Erythroblast (primary cell): ENCODE measurements at places on chromosomes 2 and 18.
A peak's percentile ranks its signal among the peaks of the same experiment; 100 is the strongest.

- no peak for DNase-seq
Measured at GRCh38 chr2:71992036-71992435, 155.6 kb downstream of the CYP26B1 start.

- DNase-seq: peak; percentile 50
Measured at GRCh38 chr2:120914839-120915521, 179.3 kb downstream of the GLI2 start.

GRCh38 chr2:19989342-19989666 lies 601 bp downstream of the WDR35 start:
- DNase-seq: no peak

GRCh38 chr2:73851274-73851673 lies 22.5 kb downstream of the STAMBP start:
- peak; percentile 26 for DNase-seq

DNA sequence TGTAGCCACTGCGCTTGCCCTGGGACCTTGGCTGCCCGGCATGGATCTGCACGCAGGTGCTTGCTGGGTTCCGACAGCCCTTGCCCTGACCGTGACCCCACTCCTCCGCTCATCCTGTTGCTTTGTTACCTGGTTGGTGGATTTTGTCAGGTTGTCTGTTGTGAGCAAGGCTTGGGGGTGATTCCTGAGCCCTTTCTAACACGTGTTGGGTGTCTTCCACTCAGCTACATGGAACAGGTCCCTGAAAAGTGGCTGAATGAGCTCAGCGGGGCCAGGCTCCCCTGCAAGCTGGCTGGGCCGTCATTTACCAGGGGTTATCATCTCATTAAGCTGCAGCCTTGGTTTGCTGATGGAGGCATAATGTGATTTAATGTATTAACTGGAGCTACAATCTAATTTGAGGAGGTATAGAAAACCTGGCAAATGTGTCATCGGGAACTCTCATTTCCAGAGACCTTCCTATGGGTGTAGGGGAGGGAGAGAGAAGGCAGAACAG lies 24.6 kb downstream of the RAMP1 start:
- DNase-seq: no peak

GRCh38 chr18:6013171-6013810 lies 118.0 kb upstream of the TMEM200C start:
- DNase-seq: no peak

DNA sequence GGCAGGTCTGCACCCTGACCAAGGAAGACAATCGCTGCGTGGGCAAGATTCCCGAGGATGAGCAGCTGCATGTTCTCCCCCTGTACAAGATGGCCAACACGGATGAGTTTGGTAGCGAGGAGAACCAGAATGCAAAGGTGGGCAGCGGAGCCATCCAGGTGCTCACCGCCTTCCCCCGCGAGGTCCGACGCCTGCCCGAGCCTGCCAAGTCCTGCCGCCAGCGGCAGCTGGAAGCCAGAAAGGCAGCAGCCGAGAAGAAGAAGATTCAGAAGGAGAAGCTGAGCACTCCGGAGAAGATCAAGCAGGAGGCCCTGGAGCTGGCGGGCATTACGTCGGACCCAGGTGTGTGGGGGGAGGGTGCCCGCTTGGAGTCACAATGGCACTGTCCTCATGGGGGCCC lies 48.4 kb downstream of the BOLA3 start:
- DNase-seq: no peak

DNA sequence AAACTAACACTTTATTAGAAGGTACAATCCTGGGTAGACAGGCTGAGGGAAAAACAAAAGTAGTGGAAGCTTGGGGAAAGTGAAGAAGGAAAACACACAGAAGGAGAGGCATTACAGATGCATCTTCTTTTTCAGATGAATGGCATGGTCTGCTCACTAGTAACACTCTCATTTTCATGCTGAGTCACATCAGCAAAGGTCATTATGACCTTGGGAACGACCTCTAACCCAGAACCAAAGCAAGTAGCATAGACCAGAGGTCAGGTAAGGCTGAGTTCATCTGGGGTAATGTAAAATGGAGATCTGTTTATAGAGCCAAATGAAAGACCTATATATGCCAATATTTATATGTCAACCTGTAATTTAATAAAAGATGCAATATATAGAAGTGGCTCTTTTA lies 294.4 kb upstream of the LRRTM4 start:
- DNase-seq: no peak

DNA sequence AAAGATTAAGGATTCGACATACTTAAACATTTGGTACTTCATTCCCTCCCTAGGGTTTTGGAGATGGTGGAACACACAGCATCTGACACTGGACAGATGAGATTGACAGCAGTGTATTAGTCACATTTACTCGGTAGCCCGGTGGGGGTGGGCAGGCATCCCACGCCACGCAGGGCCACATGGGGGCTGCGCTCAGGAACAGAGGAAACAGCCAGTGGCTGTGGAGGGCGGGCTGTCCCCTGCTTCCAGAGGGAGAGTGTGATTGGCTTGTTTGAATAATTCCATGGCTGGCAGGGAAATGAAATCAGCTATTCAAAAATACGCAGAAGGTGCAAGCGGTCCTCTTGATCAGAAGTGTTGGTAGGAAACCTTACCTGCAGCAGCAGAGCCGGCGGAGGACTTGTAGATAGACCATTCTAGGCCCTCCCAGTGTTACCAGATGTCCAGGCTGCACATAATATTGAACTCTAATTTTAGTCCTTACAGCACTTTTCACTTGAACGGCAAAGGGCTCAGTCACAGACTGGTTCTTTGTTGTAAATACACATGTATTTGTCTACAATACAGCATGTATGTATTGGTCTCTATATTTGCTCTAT lies 18.5 kb upstream of the SP140L start:
- DNase-seq: no peak
